ENCODE measurements at places on chromosomes 1 and 21.

GRCh38 chr1:218336328-218336727 lies 8.8 kb upstream of the TGFB2 start:
- DNase-seq, result no peak

- DNase-seq, result no peak
Measured at GRCh38 chr1:118899340-118899739, 88.8 kb downstream of the TBX15 start.

DNA sequence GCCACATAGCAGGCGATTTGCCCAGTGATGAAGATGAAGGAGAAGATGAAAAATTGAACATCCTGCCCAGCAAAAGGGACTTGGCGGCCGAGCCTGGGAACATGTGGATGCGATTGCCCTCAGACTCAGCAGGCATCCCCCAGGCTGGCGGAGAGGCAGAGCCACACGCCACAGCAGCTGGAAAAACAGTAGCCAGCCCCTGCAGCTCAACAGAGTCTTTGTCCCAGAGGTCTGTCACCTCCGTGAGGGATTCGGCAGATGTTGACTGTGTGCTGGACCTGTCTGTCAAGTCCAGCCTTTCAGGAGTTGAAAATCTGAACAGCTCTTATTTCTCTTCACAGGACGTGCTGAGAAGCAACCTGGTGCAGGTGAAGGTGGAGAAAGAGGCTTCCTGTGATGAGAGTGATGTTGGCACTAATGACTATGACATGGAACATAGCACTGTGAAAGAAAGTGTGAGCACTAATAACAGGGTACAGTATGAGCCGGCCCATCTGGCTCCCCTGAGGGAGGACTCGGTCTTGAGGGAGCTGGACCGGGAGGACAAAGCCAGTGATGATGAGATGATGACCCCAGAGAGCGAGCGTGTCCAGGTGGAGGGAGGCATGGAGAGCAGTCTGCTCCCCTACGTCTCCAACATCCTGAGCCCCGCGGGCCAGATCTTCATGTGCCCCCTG lies 3.3 kb downstream of the ZBTB18 start:
- DNase-seq, result no peak

DNA sequence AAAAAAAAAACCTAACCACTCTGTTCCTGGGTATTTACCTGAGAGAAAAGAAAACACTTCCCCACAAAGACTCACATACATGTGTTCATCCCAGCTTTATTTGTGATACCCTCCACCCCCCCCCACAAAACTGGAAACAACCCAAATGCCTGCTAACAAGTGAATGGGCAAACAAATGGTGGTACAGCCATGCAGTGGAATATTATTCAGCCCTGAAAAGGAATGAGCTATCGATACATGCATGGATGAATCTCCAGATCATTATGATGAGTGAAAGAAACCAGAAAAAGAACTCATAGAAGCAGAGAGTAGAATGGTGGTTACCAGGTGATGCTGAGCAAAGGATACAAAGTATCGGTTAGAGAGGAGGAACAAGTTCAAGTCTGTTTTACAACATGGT lies 38.0 kb upstream of the UTS2 start:
- no peak for DNase-seq

GRCh38 chr1:84348759-84349158 lies 47.3 kb downstream of the SAMD13 start:
- DNase-seq, result no peak

DNA sequence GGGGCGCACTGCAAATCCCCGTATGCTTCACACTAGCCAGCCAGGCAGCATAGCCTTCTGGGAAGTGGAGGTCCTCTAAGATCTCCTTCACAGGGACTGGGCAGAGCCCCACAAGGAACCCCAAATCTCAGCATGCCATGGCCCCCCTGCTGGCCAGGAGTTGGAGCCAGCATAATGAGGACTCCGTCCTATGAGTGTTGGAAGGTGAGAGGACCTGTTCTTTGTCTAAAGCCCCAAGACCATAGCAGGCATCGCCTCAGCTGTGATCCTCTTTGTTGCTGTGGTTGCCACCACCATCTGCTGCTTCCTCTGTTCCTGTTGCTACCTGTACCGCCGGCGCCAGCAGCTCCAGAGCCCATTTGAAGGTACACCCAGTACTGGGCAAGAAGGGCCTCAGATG lies 1.5 kb downstream of the SHISA4 start:
- DNase-seq, result no peak

DNA sequence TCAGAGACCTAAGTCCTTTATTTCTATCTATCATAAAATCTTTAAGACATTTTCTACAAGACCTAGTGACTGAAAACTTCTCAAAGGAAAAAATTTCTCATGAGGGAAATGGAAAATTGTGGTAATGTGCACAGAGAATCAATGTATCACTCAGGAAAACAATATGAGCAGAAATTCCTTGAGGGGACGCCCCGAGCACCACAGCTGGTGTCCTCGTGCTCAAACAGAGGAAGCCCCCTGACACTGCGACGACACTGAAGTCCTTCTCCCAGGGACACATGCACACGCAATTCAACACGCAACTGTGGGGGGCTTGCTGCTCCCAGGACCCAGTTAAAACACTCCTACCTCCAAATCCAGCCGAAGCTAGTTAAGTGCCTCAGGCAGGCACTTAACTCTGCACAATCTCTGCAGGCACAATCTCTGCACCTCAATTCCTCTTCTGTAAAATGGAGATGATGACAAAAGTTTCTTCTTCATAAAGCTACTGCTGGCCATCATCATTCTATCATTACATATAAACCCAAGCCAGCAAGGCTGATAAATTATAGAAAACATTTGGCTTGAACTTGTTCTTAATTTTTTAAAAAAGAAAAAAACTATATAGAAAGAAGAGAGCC lies 16.0 kb downstream of the ZBTB17 start:
- no peak for DNase-seq

DNA sequence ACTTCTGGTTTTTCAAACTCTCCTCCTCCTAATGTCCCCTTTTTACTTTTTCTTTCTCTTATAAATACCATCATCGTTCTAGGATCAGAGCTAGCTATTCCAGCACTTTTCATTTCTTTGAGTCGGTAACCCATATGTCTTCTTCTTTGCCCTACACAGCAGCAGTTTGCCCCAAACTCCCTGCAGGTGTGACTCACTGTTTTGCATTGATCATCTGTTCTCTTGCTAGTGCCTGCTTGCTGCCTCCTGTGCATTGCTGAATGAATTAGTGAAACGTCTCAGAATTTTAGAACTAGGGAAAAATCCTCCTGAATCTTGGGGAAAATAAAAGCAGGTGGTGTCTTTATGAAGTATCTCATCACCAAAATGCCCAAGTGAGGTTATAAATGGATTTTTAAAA lies 21.7 kb downstream of the KCNK2 start:
- DNase-seq, result no peak

GRCh38 chr1:170414989-170415709 lies 116.8 kb upstream of the GORAB start:
- DNase-seq, result no peak

- DNase-seq, result no peak
Measured at GRCh38 chr1:160047111-160047991, 15.6 kb upstream of the PIGM start.

DNA sequence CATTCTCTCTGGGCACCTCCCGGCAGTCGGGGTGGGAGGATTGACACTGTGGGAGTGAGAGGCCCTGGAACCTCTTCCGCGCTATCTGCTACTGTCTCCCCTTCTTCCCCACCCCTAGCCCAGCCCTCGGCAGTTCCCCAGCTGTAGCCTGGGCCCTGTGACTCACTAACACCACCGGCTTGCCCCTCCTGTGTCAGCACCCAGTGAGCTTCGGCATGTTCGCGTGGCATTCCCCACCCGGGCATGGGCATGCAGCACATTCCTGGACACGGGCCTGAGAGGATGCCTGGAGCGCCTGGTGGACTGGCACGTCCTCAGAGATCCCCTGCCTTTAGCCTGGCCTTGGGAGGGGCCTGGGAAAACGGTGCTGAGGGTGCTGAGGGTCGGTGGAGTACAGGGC lies 1.3 kb downstream of the CDK18 start:
- no peak for DNase-seq

- peak; percentile 29 for DNase-seq
Measured at GRCh38 chr1:227356620-227357146, 38.4 kb upstream of the CDC42BPA start.

DNA sequence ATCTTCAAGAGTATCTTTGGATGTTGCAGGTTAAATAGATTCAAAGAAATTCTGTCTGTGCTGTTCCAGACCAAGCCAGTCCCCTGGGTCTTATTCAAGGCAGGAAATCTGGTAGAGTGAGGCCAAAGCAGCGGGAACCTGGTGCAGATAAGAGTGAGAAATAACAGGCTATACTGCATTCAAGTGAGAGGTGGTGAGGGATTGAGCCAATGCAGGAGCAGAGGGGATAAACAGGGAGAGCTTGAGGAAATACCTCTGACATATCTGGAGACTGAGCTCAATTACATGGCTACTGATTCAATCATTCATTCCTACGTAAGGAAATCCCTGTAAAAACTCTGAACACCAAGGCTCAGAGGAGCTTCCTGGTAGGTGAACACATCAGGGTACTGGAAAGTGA lies 17.2 kb upstream of the PSMA5 start:
- no peak for DNase-seq

DNA sequence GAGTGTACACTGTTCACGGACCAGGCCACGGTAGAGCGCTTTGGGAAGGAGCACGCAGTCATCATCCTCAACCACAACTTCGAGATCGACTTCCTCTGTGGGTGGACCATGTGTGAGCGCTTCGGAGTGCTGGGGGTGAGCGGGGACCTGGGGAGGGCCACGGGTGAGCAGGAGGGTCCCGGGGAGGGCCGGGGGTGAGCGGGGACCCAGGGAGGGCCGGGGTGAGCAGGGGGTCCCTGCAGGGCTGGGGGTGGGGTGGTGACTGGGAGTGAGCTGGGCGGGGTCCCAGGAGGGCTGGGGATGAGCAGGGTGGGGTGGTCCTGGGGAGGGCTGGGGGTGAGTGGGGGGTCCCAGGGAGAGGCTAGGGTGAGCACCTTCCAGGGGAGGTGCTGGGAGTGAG lies 44.1 kb upstream of the TRAPPC10 start:
- DNase-seq, result no peak

- no peak for DNase-seq
Measured at GRCh38 chr21:26669215-26669764, 96.2 kb upstream of the CYYR1 start.

- DNase-seq, result no peak
Measured at GRCh38 chr1:110588486-110588885, 17.7 kb downstream of the KCNA2 start.

DNA sequence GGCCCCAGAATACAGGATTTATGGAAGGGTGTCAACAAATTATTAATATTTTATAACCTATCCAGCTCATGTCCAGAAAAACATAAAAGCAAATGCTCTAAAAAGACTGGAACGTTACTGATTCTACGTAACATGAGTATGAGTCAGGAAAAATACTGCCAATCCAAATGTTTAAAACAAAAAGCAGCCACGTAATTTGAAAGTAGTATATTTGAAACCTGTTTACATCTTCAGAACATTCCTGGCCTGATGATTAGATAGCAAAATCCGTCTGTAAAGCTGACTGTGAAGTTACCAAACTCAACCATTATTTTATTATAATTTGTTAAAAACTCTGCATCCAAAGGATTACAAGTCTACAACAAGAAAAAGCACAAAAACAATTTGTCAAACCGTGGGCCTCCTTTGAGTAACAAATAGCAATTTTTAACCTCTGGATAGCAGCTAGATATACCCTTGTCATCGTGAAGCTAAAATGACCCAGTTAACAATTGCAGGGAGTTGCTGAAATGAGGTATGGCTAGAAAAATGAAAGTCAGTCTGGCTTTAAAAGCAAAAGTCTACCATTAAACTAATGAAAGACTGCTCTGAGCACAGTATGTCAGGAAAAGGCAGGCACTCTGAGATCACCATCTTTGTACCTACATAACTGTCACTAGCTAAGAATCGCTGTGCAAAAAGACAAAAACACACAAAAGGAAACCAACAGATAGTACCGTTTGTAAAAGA lies 1.2 kb downstream of the UBR4 start:
- peak; percentile 58 for DNase-seq

DNA sequence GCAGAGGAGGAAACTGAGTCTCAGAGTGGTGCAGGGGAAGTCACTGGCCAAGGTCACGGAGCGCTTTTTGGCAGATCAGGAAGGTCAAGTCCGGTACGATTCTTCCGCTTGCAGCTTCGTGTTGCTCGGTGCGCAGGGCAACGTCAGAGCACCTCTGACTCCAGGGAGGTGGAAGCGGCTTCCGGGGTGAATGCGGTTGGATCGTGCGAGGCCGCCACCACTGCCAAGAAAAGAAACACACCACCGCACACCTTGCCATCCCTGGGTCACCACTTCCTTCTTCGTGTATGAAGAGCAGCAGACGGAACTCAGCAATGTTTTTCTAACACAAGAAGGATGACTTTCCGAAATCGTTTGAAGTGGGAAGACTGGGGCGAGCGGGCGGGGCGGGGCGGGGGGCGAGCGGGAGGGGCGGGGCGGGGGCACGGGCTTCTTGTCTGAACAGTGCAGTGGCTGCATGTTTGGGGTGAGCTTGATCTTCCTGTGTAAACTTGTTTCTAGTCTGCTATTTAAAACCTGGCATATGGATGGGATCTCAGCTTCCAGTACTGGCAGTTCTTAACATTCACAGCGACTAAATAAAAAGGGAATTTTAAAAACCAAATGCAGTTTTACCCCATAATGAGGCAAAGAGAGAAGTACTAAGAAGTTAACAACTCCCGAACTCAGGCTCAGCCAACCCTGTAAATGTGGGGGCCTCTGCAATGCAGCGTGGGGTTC lies 300.0 kb downstream of the RRAGC start:
- DNase-seq, result no peak

Measured in lung microvascular endothelial cell (primary cell).